ENCODE measurements at places on chromosomes 13 and 19. TPM values are rescaled to one million over a fixed set of nuclear protein-coding genes. Genes with fewer than 3 reads are reported as not detected.

Gene APOC4
- not detected for total RNA-seq

Gene ZNF575
- total RNA-seq, result 0.59 TPM

Gene CHERP
- total RNA-seq, result 5.5 TPM

Gene ATXN8OS
- not detected for total RNA-seq

Gene PPP5C
- 119 TPM for total RNA-seq

Gene IGFL2
- not detected for total RNA-seq

Gene GPI
- total RNA-seq, result 207 TPM

Gene KLK11
- not detected for total RNA-seq

Gene ZSCAN4
- not detected for total RNA-seq
